ENCODE measurements at places on chromosomes 2 and 18. TPM values are rescaled to one million over a fixed set of nuclear protein-coding genes. Genes with fewer than 3 reads are reported as not detected.

Gene SLC9A4
- total RNA-seq = 0.18 TPM

GRCh38 chr2:220641137-220641536, 931.0 kb downstream of the EPHA4 start:
- no peaks in the 10 kb centered on the region for H3K36me3 ChIP-seq
- no peak overlapping the region for H3K27ac ChIP-seq
- H3K4me1 ChIP-seq = peaks cover 4% of the 10 kb centered on the region

- H3K4me1 ChIP-seq = peaks cover 61% of the 10 kb centered on the region
- DNase-seq = no peak
- peaks cover 95% of the 10 kb centered on the region for H3K36me3 ChIP-seq
- H3K27me3 ChIP-seq = no peaks in the 10 kb centered on the region
- no peak overlapping the region for H3K27ac ChIP-seq
Measured at GRCh38 chr2:230785346-230785745, 72.7 kb downstream of the CAB39 start.

DNA sequence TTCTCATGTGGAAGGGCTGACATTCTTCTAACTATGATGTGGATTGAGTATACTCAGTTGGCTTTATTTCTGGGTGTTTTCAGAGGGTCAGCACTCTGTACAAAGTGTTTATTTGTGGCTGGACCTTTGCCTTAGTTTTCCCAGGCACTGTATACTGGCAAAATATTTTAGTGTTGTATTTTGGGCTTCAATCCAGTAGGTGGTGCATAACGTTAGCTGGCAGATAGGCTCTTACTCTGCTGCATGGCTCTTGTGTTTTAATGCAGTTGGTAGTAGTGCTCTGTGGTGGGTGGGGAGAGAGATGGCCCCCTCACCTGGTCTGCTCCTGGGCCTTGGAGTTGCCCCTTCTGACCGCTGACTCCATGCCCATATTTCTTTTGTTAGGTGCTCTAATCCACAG, 75.6 kb upstream of the REG3A start:
- no peaks in the 10 kb centered on the region for H3K36me3 ChIP-seq
- no peak overlapping the region for H3K27ac ChIP-seq
- no peaks in the 10 kb centered on the region for H3K27me3 ChIP-seq
- H3K4me3 ChIP-seq = no peak overlapping the region
- no peak for DNase-seq
- no peaks in the 10 kb centered on the region for H3K4me1 ChIP-seq

Measured in activated CD8-positive, alpha-beta memory T cell treated with anti-CD3 and anti-CD28 coated beads, Interleukin-2, amount 10 ng/mL, durations not matched to agents 7 days and 5 days (primary cell).